ENCODE measurements at places on chromosomes 3 and 15. TPM values are rescaled to one million over a fixed set of nuclear protein-coding genes. Genes with fewer than 3 reads are reported as not detected.

Gene ROBO1
- 296 TPM for total RNA-seq

Gene SMARCC1
- total RNA-seq, result 99.9 TPM

GRCh38 chr15:31930967-31931366 is 99.3 kb upstream of the CHRNA7 start:
- no peak for DNase-seq

- no peak for DNase-seq
Observed at GRCh38 chr15:87818756-87819155, 437.8 kb downstream of the NTRK3 start.

DNA sequence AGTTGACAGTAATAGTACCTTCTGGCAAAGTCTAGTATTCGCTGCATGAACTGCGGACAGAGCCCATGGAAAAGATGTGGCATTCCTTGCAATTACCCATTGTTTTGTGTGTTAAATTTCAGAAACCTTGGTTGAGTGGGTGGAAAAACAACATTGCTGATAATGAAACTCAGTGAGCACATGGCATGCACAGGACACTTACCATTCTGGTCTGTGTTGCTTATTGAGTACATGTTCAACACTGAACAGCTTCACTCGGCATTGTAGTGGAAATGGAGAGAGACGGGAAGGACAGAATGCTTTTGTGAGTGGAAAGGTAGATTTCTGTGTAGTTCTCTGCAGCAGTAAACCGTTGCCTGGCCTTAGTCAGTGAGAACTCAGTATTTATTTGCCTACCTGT is 165.3 kb downstream of the FNDC3B start:
- no peak for DNase-seq

- DNase-seq, result no peak
Observed at GRCh38 chr3:65596571-65597225, 442.0 kb downstream of the MAGI1 start.
